GM13977 (cell line): ENCODE measurements at places on chromosomes 6 and 20.

- no peak for DNase-seq
These were observed 217.1 kb upstream of the THBS2 start for GRCh38 chr6:169470790-169471189.

- no peak for DNase-seq
These were observed 14.2 kb downstream of the GFOD1 start for GRCh38 chr6:13472976-13473767.

- DNase-seq = peak; percentile 20
These were observed 534.2 kb downstream of the HACE1 start for GRCh38 chr6:104325341-104326172.

GRCh38 chr6:105482921-105483320 is 80.0 kb upstream of the PREP start:
- DNase-seq = no peak

DNA sequence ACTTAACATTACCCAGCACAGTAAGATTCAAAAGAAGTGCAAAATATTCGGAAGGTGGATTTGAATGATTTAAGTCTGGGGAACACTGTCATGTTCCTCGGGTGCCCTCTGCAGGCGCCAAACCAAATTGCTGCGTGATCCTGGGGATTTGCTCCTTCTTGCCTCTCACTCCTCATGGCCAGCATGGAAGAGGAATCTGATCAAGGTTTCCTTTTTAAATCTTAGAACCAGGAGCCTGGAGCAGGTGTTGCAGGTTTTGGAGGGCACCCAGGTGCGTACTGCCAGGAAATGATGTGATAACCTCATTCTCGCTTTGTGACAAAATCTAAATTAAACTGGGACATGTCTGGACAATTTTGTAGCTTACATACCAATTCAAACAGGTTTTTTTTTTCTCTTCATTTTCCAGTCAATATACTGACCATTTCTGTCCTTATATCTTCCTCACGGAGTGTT is 8.1 kb upstream of the PFDN4 start:
- DNase-seq = peak; percentile 64

GRCh38 chr6:140438346-140438735 is 1063.9 kb upstream of the CITED2 start:
- DNase-seq = no peak

GRCh38 chr6:13561624-13562267 is 12.7 kb upstream of the SIRT5 start:
- no peak for DNase-seq

GRCh38 chr6:44188819-44189218 is 27.9 kb upstream of the MYMX start:
- DNase-seq = no peak

- DNase-seq = no peak
These were observed 23.8 kb downstream of the ADRM1 start for GRCh38 chr20:62326559-62326958.
